Thoracic aorta endothelial cell (primary cell): ENCODE measurements at places on chromosomes 6 and 20. TPM values are rescaled to one million over a fixed set of nuclear protein-coding genes. Genes with fewer than 3 reads are reported as not detected.

FABP7 gene
- total RNA-seq: not detected in 2 replicates

GNMT gene
- 0.13 TPM in 1 of 2 replicates, not detected in the other for total RNA-seq

LY6G5C gene
- 1.3 and 1.6 TPM in 2 replicates for total RNA-seq

ENPP1 gene
- 5.2 and 8.1 TPM in 2 replicates for total RNA-seq

ANKRD66 gene
- total RNA-seq: not detected in 2 replicates
